ENCODE measurements at places on chromosomes 3 and 15.
A peak's percentile ranks its signal among the peaks of the same experiment; 100 is the strongest.

DNA sequence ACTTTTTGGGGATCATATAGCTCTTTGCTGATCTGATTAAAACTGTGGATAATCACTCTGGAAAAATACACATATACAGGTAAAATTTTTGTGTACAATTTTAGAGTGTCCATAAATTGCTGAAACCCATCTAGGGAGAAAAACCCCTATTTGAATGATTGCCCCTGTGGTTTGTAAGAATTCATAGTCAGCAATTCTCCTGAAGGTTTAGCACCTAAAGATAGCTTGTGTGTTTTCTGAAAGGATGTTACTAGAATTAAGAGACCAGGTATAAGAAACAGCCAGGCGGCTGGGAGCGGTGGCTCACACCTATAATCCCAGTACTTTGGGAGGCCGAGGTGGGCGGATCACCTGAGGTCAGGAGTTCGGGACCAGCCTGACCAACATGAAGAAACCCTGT lies 106.8 kb upstream of the RAP2B start:
- DNase-seq, result no peak

- DNase-seq, result no peak
Measured at GRCh38 chr3:113255854-113256615, 44.7 kb downstream of the BOC start.

GRCh38 chr3:110311541-110311940 lies 760.1 kb upstream of the NECTIN3 start:
- DNase-seq, result no peak

DNA sequence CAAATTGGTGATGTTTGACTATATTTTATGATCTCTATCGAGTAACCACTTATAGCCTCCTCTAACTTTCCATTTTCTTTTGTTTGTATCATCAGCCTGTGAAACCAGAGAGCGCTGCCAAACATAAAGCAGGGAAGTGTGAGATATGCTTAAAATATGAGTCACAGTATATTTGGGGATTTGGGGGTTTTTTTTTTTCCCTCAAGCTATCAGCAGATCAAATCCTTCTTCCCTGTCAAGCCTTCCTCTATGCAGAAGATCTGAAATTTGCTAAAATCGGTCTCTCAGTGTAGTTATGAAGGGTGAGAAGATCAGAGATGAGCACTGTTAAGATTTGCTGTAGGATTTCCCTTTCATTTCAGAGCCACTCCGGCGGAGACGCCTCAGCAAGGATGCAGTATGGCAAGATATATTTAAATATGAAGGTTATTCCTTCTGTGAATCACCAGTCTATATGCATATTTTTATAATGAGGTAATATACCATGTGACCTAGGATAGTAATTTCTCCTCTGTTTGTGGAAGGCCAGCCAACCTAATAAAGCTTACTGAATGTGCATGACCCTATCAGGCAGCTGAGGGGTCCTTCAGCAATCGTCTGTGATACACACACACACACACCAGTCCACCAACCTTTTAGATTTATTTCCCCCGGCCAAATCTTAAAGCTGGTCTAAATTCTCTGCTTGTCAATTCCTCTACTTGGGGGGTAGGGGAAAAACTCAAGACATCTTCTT lies 474.1 kb downstream of the FOXP1 start:
- no peak for DNase-seq

- no peak for DNase-seq
Measured at GRCh38 chr15:89693696-89694095, 3.1 kb downstream of the WDR93 start.

GRCh38 chr15:48965972-48966371 lies 2.3 kb upstream of the SHC4 start:
- no peak for DNase-seq

GRCh38 chr3:184822081-184822480 lies 10.1 kb downstream of the VPS8 start:
- DNase-seq, result no peak

DNA sequence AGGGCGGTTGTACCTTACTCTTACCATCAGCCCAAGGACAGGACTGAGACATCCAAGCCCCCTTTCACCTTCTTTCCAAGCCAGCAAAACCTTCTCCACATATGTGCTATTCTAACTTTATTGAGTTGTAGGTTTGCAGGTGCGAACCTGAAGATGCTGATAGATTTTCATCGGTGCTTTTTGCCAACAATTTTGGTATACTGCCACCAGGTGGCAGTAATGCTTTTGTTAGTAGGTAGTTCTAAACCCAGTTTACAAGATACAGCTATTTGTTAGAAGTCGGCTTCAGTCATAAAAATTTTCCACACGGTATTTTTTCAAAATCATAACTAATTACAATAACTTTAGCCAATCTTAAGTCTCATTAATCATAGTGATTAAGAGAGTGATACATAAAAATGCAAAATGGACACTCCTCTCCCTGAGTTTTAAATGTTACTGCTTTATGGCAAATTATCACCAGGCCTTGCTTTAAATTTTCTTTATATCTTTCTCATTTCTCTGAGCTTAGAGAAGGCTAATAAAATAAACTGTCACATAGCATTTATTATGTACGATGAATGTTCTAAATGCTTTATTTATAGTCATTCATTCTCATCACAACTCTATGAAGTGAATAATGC lies 636 bp downstream of the TBC1D21 start:
- DNase-seq, result no peak

GRCh38 chr3:46993292-46993691 lies 13.8 kb downstream of the NBEAL2 start:
- DNase-seq, result no peak

DNA sequence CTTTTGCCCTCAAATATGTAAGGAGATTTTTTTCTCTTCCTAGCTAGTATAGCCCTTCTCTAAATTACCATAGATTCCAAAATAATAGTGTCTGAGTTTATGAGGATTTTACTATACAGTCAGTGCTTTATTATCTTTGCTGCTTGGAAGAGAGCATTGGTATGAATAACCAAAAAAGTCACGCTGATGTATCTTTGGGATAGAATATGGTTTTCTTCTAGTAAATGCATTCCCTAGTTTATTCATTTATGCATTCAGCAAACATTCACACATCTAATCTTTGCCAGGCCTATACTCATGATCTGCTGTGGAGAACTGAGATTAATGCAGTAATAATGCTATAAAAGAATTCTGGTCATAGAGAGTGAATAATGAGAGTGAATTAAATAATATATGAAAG lies 225.3 kb upstream of the GOLGA6L4 start:
- DNase-seq, result no peak

GRCh38 chr3:151230646-151231045 lies 27.6 kb upstream of the GPR171 start:
- no peak for DNase-seq

DNA sequence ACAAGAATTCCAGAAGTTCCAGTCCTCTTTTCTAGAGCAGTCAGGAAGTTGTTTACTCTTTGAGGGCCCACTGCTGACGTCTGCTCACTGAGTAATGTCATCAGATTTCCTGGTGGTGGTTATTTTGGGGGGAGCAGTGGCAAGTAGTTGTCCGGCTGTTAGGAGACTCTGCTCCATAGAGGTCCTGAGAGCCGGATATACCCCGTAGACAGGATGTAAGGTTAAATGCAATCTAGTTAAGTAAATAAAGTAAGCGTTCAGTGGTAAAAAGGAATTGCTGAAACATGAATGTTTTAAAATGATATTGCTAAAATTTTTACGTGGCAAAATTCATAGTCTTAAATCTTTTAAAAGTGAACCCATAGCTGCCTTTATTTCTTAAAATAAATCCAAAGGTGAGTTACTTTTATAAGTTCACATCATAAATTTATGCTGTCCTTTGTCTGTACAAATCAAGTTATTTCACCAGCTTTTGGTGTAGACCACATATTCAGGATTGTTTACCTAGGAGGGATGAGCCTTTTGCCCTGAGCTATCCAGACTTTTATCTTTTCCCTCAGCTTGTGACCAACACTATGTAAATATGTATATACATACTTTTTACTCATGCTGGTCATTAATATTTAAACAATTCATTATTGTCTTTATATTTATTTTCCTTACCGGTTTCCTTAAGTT lies 65.8 kb downstream of the PDE8A start:
- DNase-seq, result no peak

- DNase-seq, result no peak
Measured at GRCh38 chr3:42289026-42289425, 23.0 kb upstream of the CCK start.

GRCh38 chr3:25663869-25664811 lies 567 bp downstream of the TOP2B start:
- DNase-seq, result peak; percentile 53

GRCh38 chr3:8145661-8146060 lies 356.0 kb upstream of the LMCD1 start:
- DNase-seq, result no peak

DNA sequence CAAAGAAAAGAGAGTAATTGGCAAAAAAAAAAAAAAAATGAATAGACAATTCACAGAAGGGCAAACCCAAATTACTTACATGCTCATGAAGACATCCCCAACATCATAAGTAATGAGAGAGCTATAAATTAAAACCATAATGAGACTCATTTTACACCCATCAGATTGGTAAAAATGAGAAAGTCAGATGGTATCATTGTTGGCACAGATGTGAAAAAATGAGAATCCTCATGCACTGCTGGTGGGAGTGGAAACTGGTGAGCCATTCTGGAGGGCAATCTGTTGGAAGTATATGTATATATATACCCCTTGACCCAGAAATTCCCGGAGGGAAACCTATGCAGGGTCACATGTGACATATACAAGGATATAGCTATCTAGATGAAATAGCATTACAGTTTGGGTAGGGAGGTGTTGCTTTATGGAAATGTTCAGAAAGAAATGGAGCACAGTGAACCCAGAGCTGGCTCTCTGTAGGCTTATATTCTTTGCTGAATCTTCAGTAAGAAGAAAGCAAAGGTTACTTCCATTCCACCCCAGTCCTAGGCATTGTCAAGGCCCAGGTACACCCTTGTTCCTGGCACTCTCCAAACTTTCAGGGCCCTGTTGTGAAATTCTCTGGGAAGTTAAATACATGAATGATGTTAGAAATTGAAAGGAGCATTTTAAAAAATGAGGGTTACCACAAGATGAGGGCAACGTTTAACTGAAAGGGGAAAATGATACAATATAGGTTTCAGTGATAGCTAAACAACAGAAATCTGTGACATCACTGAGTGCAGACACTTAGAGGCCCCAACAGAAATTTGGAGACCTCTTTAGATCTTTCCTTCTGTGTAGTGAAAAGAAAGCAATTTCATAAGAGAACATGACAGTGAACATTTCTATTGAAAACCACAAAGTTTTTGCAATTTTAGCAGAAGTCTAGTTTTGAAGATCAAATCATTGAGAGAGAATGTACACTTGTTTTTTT lies 132.7 kb upstream of the TPRG1 start:
- no peak for DNase-seq

DNA sequence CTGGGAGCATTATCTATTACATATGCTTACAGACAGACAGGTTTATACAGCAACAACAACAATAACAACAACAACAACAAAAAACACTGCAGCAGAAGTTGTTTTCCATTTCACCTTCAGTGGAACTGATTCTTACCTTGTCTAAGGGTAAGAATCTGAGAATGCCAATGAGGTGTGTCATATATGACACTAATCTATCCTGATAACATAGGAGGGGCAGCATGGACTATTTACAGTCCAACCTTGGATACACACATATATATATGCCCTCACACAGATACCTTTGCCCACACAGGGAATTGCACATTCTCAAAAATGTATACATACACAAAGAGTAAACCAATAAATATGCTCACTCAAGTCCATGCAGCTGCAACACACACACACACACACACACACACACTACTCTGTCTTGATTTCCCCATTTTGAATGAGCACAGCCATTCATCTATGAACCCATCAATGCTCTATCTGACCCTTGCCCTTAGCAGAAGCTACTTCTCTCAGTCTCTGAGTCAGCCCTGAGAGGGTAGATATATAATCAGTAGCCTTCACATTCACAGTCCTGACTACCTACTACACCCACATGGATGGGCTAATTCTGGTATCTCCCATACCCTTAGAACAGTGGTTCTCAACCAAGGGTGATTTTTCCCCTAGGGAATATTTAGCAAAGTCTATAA lies 9.7 kb upstream of the TRANK1 start:
- no peak for DNase-seq

GRCh38 chr3:24145981-24146822 lies 201.1 kb downstream of the NR1D2 start:
- DNase-seq, result no peak

- no peak for DNase-seq
Measured at GRCh38 chr15:50135031-50135551, 16.1 kb upstream of the ATP8B4 start.

GRCh38 chr15:38818157-38818790 lies 253.7 kb upstream of the RASGRP1 start:
- no peak for DNase-seq

GRCh38 chr3:179842061-179842460 lies 189.2 kb downstream of the USP13 start:
- DNase-seq, result no peak

DNA sequence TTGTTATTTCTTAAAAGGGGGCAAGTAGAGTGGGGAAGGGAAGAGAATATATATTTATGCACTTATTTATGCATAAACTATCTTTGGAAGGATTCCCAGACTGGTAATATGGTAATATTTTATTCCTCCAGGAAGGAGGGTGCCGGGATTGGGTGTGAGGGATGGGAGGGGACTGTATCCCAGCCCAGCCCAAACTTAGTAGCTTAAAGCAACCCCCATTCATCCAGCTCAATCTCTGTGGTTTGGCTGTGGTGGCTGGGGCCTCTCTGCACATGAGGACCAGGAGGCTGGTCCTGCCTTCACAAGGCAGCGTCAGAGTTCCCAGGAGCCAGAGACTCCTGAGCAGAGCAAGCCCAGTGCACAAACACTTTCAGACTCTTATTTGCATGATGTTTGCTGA lies 48.4 kb downstream of the CCNL1 start:
- no peak for DNase-seq

DNA sequence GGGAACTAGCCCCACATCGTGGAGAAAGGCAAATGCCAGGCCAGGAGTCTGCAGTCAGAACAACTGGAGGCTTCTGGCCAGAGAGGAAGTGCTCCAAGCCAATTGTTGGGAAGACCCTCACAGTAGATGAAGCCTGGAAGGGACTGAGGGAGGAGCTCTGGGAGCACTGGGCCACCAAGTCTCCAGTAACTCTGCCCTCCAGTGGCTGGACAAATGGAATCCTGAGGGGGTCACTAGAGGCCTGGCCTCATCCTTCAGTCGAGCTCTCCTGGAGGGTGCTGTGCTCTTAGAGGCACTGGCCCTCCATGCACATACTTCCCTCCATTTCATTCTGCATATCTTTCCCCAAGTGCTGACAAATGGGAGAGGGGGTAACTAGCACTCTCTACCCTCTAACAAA lies 103.0 kb downstream of the MYLK start:
- DNase-seq, result no peak

GRCh38 chr15:73081321-73081958 lies 29.2 kb downstream of the NEO1 start:
- DNase-seq, result no peak
